ENCODE measurements at places on chromosomes 1 and 21. TPM values are rescaled to one million over a fixed set of nuclear protein-coding genes. Genes with fewer than 3 reads are reported as not detected.

Gene APOBEC4
- not detected for total RNA-seq

GRCh38 chr1:70134148-70134547 is 71.2 kb downstream of the LRRC40 start:
- H3K27ac ChIP-seq: no peak overlapping the region
- H3K4me1 ChIP-seq: no peaks in the 10 kb centered on the region
- DNase-seq: no peak
- H3K4me3 ChIP-seq: no peak overlapping the region
- peaks cover 3% of the 10 kb centered on the region for H3K27me3 ChIP-seq

Gene RTCA
- total RNA-seq: 30.5 TPM

DNA sequence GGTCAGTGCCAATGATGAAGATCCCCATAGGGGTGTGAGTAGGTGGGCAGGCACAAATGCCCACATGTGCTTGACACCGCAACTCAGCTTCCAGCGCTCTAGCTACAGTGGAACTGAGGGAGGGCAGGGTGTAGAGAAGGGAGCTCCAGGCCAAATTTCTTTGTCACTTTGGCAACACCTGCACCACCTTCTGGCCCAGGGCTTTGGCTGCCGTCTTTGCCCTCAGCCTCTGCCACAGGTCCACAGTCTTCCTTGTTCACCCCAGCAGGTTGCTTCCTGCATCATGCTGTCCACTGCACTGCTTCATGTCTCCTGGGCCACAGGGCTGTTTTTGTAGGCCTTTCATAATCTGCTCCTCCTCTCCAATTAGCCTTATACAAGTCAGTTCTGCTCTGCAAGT is 20.4 kb upstream of the FMOD start:
- no peaks in the 10 kb centered on the region for H3K36me3 ChIP-seq
- no peak overlapping the region for H3K4me3 ChIP-seq
- H3K27me3 ChIP-seq: peaks cover 20% of the 10 kb centered on the region
- DNase-seq: peak; percentile 62

GRCh38 chr1:19009882-19010321 is 53.4 kb upstream of the IFFO2 start:
- peak overlapping the region; percentile 85 for H3K27ac ChIP-seq
- DNase-seq: peak; percentile 70
- no peak overlapping the region for H3K4me3 ChIP-seq
- peaks cover 32% of the 10 kb centered on the region for H3K4me1 ChIP-seq
- H3K36me3 ChIP-seq: no peaks in the 10 kb centered on the region

DNA sequence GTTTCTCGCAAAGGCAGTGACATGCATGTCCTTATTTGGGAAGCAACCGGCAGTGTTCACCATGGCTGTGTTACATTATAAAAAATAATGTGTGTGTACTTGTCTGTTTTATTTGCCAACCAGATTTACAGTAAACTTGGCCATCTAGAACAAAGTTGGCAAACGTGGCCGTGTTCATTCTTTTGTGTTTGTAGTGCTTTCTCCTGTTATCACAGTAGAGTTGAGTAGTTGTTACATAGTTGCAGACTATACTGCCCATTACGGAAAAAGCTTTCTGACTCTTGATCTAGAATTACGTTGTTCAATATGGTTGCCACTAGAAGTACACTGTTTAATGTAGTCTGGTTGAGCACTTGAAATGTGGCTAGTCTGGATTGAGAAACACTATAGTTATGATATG is 19.4 kb downstream of the SOAT1 start:
- H3K4me3 ChIP-seq: no peak overlapping the region
- H3K27me3 ChIP-seq: no peaks in the 10 kb centered on the region
- no peak overlapping the region for H3K27ac ChIP-seq
- H3K36me3 ChIP-seq: peaks cover 16% of the 10 kb centered on the region
- no peak for DNase-seq

Gene SPATC1L
- 18.9 TPM for total RNA-seq

Gene SLFNL1
- total RNA-seq: 0.29 TPM

Gene LIN28A
- not detected for total RNA-seq

Gene BRDT
- total RNA-seq: not detected

Gene KIF21B
- total RNA-seq: 0.63 TPM

DNA sequence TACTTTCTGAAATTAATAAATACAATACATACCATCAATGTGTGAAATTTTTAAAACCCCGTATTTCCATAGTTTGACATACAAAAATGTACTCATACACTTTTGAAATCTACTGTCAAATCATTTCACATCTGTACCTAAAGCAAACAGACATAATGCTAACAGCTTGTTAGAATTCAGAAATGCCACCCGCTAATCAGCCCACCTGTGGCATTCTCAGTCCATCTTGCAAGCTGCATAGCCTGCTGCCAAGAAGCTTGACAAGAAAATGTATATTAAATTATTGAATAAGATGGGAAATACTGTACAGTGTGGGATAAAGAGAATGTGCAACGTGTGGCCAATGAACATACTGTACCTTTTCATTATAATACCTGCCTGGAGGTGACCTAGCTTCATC is 55.1 kb downstream of the ZBTB18 start:
- H3K4me1 ChIP-seq: peaks cover 58% of the 10 kb centered on the region
- H3K4me3 ChIP-seq: no peak overlapping the region
- H3K27ac ChIP-seq: no peak overlapping the region
- DNase-seq: no peak

GRCh38 chr21:38396325-38396724 is 102.0 kb downstream of the ERG start:
- no peak overlapping the region for H3K4me3 ChIP-seq
- H3K27ac ChIP-seq: no peak overlapping the region
- DNase-seq: no peak
- peaks cover 17% of the 10 kb centered on the region for H3K36me3 ChIP-seq
- H3K27me3 ChIP-seq: no peaks in the 10 kb centered on the region

GRCh38 chr21:35697321-35697808 is 363.0 kb downstream of the SETD4 start:
- peaks cover 16% of the 10 kb centered on the region for H3K4me1 ChIP-seq
- H3K4me3 ChIP-seq: no peak overlapping the region
- DNase-seq: no peak
- no peaks in the 10 kb centered on the region for H3K36me3 ChIP-seq
- H3K27me3 ChIP-seq: peaks cover 24% of the 10 kb centered on the region
- H3K27ac ChIP-seq: no peak overlapping the region

Gene CSF1
- total RNA-seq: 27.9 TPM

DNA sequence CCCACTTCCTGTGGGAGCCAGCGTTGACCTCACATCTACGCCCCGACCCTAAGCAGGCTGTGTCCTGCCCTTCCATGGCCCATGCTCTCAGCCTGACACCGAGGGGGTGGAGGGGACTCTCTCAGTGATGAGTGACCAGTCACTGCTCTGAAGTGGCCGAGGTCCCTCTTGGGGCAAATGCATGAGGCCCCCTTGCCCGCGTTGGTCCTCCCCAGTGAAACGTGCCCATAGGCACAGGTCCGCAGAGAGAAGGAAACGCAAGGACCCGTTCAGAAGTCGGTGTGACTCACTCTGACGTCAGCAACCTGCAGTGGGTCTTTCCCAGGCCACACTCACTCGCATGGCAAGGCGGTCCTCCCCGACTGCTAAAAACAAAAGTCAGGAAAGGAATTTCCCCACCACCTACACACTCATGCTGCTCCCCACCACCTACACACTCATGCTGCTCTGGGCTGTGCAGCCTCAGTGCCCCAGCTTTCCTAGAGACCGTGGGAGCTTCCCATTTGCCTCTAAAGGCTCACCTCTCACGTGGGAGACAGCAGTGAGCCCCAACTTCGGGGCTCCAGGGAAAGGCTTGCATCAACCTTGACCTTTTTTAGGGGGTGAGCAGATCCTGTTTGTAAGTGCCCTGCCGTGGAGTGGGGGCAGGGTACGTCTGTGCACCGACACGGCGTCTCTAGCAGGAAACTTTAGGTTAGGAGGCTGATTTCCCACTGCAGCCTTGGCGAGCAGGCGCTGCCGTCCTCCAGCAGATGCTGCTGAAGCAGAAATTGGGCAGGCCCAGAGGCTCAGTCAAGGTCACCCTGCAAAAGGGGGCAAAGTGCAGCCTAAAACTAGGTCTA is 11.4 kb downstream of the UBASH3A start:
- no peak overlapping the region for H3K4me3 ChIP-seq
- DNase-seq: no peak
- peaks cover 20% of the 10 kb centered on the region for H3K27me3 ChIP-seq
- H3K36me3 ChIP-seq: no peaks in the 10 kb centered on the region
- H3K27ac ChIP-seq: no peak overlapping the region

Gene HSPB7
- 3.4 TPM for total RNA-seq

- H3K4me3 ChIP-seq: no peak overlapping the region
- DNase-seq: no peak
- H3K36me3 ChIP-seq: no peaks in the 10 kb centered on the region
- H3K4me1 ChIP-seq: peaks cover 12% of the 10 kb centered on the region
- H3K27me3 ChIP-seq: no peaks in the 10 kb centered on the region
These were observed 204.0 kb downstream of the PLPP3 start for GRCh38 chr1:56375326-56375804.

DNA sequence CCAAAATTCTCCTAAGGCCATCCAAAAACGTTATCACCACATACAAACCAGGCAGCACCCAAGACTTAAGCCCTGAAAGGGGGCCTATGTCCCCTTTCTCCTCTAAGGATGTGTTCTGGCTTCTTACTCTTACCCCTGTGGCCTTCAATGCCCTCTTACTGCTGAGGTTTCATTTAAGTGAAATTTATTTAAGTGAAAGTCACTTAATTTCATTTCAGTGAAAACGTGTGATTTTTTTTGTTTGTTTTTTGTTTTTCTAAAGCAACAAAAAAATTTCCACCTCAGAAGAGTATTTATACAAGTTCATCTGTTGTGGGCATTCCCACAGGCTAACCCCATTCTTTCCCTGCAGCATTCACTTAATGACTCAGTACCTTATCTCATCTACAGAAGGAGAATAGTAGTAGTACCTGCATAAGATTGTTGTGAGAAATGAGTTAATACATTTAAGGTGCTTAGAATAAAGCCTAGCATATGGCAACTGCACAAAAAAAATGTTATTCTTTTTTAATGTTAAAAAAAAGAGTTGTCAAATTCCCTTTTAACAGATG is 220.6 kb downstream of the CHRM3 start:
- H3K27me3 ChIP-seq: peaks cover 5% of the 10 kb centered on the region
- H3K4me3 ChIP-seq: no peak overlapping the region
- H3K27ac ChIP-seq: no peak overlapping the region
- H3K36me3 ChIP-seq: no peaks in the 10 kb centered on the region
- no peak for DNase-seq

GRCh38 chr1:15952317-15953258 is 23.3 kb downstream of the ZBTB17 start:
- H3K27me3 ChIP-seq: no peaks in the 10 kb centered on the region
- H3K4me1 ChIP-seq: peaks cover 80% of the 10 kb centered on the region
- peak; percentile 83 for DNase-seq
- H3K36me3 ChIP-seq: peaks cover 8% of the 10 kb centered on the region
- peak overlapping the region; percentile 15 for H3K4me3 ChIP-seq
- peak overlapping the region; percentile 97 for H3K27ac ChIP-seq

- H3K36me3 ChIP-seq: peaks cover 76% of the 10 kb centered on the region
- peak overlapping the region; percentile 27 for H3K27ac ChIP-seq
- no peak for DNase-seq
- peaks cover 43% of the 10 kb centered on the region for H3K4me1 ChIP-seq
These were observed 6.7 kb downstream of the RPL5 start for GRCh38 chr1:92838519-92838918.

DNA sequence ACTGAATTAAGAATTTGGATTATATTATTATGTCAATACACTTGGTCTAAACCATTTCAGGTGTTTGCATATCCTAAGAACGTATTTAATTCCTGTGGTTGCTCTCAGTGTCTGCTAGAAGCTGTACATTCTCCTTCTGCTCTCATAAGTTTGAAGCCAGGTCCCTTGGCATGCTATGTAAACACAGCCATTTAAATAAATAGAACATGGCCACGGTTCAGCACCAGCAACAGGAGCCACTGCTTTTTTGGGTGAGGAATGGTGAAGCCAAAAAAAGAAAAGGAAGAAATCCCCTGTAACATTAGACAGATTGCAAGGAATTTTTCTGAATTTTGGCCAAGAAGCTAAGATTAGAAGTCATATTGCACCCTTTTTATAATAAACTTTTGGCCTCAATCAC is 19.1 kb downstream of the CCN1 start:
- peaks cover 37% of the 10 kb centered on the region for H3K4me1 ChIP-seq
- no peak overlapping the region for H3K27ac ChIP-seq
- no peak for DNase-seq
- no peak overlapping the region for H3K4me3 ChIP-seq
- no peaks in the 10 kb centered on the region for H3K27me3 ChIP-seq
- H3K36me3 ChIP-seq: no peaks in the 10 kb centered on the region

DNA sequence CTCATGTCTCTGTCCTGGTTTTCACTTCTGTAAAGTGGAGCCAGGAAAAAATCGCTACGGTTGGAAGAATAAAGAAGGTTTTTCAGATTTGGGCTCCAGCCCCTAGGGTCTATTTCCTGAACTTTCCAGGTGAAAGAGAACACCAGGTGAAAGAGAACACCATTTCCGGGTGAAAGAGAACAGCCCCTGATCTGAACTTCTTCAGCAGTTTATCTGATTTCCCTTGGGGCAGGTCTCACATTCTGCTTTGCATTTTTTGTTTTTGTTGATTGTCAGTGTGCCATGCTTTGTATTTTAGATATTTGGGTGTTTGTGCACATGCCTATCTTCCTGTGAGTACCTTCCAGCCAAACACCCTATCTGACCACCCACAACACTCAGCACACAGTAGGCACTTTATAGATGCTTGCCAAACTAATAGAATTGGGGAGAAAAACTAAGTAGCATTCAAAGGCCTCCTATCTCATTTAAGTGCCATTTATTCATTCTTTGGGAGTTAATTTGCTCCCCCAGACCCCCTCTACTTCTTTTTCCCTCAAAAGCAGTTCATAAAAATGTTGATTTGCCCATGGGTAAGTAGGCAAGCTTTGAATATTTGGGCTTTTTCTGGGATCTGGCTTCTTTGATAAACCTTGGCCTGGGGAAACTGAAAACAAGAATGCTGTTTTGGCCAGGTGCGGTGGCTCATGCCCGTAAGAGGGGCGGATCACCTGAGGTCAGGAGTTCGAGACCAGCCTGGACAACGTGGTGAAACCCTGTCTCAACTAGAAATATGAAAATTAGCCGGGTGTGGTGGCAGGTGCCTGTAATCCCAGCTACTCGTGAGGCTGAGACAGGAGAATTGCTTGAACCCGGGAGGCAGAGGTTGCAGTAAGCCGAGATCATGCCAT is 2.2 kb downstream of the NAV1 start:
- H3K4me1 ChIP-seq: peaks cover 75% of the 10 kb centered on the region
- no peaks in the 10 kb centered on the region for H3K27me3 ChIP-seq
- H3K36me3 ChIP-seq: no peaks in the 10 kb centered on the region
- no peak for DNase-seq
- peak overlapping the region; percentile 98 for H3K27ac ChIP-seq

DNA sequence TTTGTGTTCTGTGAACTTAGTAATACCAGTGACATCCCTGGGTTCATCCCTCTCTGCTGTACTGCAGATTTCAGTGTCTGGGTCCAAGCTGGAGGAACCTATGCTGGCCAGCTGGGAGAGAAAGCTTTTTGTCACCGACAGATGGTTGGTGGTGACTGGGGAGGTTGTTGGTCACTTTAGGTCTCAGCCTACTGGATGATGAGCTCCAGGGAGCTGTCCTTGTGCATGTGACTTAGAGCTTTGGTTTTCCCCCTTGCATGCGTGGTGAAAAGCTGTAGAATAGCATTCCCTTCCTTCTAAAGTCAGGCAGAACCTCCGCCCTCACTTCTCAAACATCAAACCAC is 22.9 kb upstream of the IKBKE start:
- H3K4me3 ChIP-seq: no peak overlapping the region
- DNase-seq: no peak
- H3K36me3 ChIP-seq: peaks cover 60% of the 10 kb centered on the region
- H3K4me1 ChIP-seq: peaks cover 9% of the 10 kb centered on the region
